Activated gamma-delta T cell treated with Interleukin-2 at 50 U/mL for 16 hours (primary cell): ENCODE measurements at places on chromosomes 7 and 10.

DNA sequence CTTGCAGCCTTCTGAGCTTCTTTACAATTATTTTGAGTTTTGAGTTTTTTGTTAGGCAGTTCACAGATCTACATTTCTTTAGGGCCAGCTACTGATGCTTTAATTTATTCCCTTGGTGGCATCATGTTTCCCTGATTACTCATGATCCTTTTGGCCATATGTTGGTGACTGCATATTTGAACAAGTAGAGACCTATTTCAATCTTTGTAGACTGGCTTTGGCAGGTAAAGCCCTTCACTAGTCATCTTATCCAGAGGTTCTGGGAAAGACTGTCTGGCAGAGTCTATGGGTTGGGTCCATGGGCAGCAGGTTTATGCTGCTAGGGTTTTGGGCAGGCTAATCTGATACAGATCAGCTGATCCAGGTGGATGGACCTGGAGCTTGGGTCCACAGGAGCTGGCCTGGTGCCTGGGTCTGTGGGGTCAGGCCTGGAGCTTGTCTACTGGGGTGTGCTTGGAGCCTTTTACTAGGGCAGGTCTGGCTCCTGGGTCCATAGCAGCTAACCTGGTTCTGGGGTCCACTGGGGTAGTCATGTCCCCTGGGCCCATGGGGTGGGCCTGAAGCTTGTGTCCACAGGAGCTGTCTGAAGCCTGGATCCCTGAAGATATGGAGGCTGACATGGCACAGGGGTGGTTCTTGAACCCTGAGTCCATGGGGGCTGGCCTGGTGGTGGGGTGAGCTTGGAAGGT, 72.7 kb downstream of the GPR85 start:
- no peak for DNase-seq

GRCh38 chr10:73590881-73591799, at the start of gene USP54:
Gene USP54 (minus strand): TSS chr10:73591342. CDS start chr10:73575658, 15,684 bp downstream.
- no peak for DNase-seq

GRCh38 chr10:24503461-24504320, 220.0 kb downstream of the ARHGAP21 start:
- no peak for DNase-seq

DNA sequence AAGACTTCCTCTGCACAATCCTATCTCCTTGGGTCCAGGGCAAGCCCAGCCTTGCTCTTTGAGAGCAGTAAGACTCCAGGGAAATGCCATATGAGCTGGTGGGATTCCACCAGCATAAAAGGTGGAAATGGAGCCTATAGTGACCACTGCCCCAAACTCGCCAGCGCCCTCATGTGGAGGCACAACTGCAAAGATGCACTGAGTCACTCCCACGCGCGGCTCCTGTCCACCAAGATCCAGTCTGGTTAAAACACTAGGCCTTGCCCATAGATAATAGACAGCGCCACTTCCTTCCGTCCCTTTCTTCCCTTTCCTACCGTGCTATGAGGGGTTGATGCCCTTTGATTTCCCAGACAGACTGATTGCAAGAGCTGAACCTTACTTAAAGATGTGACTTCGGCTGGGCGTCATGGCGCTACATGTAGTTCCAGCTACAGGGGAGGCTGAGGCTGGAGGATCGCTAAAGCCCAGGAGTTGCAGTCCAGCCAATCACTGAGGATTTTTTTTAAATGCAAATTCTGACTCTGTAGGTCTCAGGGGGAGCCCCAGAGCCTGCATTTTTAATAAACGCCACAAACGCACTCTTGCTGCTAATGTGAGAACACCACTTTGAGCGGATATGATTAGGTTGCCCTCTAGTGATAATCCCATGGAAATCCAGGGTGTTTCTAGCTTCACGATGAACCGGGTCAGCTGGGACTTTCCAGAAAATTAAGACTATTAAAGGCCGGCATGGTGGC, 136.5 kb downstream of the EPC1 start:
- no peak for DNase-seq

GRCh38 chr7:157401567-157402387, 65.0 kb downstream of the DNAJB6 start:
- DNase-seq = no peak
